ENCODE measurements at places on chromosomes 1 and 21.
A peak's percentile ranks its signal among the peaks of the same experiment; 100 is the strongest.

GRCh38 chr1:116322752-116323405 is 50.2 kb upstream of the ATP1A1 start:
- DNase-seq: no peak

- no peak for DNase-seq
Observed at GRCh38 chr1:7352364-7352763, 418.7 kb upstream of the VAMP3 start.

DNA sequence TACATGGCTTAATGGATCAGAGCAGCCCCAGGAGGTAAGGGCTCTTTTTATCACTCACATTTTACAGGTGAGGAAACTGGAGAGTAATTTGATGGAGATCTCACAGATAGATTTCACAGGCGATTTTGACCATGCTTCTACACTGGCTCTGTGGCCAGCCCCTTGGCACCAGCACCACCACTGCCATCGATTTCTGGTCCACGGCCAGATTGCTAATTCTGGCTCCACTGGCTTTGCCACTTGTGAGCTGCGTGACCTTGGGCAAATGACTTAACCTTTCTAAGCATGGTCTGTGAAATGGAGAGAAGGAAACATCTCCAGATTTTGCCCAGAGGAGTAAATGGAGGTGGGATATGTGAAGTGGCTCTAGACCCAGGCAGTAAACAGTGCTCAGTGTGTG is 32.6 kb downstream of the KCNC4 start:
- DNase-seq: no peak

DNA sequence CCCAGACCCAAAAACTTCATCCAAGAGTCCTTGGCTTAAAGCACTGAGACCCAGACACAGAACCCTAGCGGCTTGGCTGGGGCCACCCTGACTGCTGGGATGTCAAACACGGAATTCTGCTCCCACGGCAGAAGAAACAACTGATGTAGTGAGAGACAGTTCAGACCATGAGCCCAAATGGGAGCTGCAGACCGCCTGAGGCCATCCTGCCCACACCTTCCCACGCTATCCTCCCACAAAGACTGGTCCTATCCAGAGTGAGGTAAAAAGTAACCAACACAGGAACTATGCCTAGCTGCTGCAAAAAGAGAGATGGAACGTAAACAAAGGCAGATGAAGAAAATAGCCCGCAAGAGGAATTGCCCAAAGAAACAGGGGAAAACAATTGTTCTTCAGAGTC is 203.3 kb downstream of the PTPRU start:
- no peak for DNase-seq

DNA sequence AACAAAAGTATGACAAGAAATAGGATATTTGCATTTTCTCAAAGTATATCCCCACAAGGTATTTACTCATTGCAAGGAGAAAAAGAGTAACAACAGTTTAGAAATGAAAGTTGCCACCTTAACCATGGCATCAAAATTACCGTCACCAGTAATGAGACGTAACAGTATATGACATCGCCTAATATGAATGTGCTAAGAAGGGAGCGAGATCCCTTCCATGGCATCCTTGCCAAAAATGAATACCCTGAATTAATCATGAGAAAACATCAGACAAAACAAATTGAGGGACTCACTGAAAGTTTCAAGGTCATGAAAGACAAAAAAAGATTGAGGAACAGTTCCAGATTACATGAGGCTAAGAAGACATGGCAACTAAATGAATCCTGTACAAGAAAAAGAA is 78.9 kb upstream of the MROH9 start:
- DNase-seq: no peak

DNA sequence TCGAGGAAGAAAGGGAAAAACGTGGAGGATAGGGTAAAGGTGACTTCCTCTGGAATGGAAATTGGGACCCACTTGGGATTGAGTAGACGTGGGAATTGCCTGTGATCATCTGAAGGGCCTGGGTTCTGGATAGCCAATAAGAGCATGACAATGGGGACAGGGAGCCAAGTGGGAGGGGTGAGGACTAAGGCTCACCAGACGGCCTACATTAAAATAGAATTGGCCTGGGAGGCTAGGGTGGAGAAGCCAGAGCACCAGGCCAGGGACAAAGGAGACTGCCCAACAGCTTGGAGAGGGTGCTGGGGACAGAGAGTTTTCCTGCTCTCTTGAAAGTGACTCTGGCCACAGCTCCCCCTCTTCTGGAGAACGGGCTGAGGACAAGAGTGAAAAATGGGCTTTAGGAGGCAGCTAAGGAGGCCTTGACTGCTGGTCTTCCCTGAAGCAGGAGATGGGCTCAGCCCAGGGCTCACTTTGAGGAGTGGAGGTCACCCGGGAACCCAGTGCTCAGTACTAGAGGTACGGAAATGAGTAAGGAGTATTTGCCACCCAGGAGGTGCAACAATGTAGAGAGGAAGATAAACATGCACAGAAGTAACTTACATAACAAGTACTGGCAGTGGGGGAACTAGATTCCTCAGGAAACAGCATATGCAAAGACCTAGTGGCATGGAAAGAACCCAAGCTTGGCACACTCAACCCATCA is 18.8 kb downstream of the INKA2 start:
- no peak for DNase-seq

- no peak for DNase-seq
Observed at GRCh38 chr1:167293057-167293456, 72.4 kb downstream of the POU2F1 start.

DNA sequence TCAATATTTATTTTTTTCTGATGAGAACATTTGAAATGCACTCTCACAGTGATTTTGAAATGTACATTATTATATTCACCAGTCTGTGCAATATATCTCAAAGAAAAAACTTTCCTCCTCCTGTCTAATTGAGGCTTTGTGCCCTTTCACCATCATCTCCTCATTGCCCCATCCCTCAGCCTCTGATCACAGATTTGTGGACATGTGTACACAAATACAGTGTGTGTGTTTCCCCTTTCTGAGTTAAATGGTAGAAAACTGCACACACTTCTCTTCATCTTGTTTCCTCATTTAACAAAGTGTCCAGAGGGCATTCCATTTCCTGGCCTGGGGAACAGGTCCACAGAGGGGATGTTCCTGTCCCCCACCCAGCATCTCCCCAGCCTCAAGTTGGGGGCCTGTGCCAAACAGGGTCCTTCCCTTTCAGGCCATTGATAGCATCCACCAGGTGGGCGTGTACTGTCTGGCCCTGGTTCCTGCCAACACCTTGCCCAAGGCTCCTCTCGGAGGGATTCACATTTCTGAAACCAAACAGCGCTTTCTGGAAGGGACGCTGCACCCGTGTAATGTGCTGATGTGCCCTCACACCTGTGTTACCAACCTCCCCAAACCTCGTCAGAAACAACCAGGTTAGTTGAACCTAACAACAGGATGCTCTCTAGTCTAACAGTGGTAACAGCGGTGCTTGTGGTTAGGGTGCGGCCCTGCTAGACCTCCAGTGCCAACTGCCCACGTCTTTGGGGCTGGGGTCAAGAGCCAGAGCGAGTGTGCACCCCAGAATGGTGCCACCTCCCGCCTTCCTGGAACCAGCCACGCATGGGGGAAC is 54.6 kb downstream of the S100B start:
- DNase-seq: no peak

- DNase-seq: no peak
Observed at GRCh38 chr1:3393024-3393986, 61.2 kb upstream of the ARHGEF16 start.

GRCh38 chr1:243939167-243939848 is 89.3 kb upstream of the AKT3 start:
- DNase-seq: peak; percentile 40

GRCh38 chr1:232306269-232306961 is 323.5 kb downstream of the SIPA1L2 start:
- peak; percentile 79 for DNase-seq

All from lung microvascular endothelial cell (primary cell).